ENCODE measurements at places on chromosomes 7 and 10.
A peak's percentile ranks its signal among the peaks of the same experiment; 100 is the strongest.

DNA sequence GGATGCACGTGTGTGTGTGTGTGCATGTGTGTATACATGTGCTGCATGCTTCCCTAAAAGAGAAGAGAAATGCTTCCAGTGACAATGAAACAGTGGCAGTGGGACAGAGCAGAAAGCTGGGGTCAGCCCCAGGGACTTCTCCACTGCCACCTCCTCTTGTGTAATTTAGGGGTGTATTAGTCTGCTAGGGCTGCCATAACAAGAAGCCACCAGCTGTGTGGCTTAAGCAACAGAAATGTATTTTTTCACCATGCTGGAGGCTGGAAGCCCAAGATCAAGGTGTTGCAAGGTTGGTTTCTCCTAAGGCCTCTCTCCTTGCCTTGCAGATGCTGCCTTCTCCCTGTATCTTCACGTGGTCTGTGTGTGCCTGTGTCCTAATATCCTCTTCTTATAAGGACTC is 190.5 kb downstream of the CXCL12 start:
- DNase-seq = no peak

GRCh38 chr10:75712242-75712880 is 280.9 kb downstream of the LRMDA start:
- DNase-seq = peak; percentile 26

DNA sequence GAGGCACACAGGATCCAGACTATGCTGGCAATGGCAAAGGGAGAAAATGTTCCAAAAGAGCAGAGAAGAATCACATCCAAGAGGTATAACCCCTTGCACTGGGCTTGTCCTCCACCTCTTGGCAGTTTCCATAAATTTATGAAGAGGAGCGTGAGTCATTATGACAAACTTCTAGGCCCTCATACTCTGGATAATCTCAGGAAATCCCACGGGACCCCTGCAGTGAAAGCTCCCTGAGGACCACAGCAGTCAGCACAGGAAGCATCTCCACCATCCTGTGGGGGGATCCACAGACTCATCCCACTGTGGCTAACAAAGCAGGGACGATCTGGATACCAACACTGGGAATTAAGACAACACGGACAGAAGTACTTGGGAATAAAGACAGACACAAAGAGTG is 30.3 kb upstream of the GPAM start:
- DNase-seq = no peak

GRCh38 chr7:4470246-4470645 is 211.8 kb upstream of the FOXK1 start:
- DNase-seq = no peak

DNA sequence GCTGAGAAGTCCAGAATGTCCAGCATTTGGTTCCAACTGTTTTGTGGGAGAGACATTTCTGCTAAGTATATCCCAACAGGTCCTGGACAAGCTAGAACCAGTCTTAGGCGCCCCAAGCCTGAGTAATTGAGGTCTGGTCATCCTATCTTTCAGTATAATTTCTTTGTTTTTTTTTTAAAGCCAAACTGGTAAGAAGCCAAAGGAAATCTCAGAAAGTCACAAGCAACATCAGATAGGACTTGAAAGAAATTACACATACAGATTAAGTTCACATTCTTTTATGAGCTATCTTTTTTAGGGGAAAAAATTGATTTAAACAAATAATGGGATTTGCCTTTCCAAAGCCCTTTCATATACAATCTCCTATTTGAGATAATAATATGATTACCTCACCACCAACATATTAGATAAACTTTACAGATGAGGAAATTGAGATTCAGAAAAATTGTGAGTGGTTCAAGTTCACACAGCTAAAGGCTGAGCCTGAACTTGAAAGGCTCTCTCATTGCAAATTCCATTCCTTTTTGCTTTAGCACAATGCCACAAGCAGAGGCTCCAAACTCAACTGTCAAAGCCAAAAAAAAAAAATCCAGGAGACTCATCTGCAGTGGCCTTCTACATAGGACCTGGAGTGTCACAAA is 15.0 kb downstream of the PDLIM1 start:
- DNase-seq = no peak

GRCh38 chr10:44993226-44993921 is 7.3 kb upstream of the ZNF22 start:
- DNase-seq = no peak

- DNase-seq = no peak
These were observed 10.1 kb downstream of the ACTR1A start for GRCh38 chr10:102492344-102492939.

DNA sequence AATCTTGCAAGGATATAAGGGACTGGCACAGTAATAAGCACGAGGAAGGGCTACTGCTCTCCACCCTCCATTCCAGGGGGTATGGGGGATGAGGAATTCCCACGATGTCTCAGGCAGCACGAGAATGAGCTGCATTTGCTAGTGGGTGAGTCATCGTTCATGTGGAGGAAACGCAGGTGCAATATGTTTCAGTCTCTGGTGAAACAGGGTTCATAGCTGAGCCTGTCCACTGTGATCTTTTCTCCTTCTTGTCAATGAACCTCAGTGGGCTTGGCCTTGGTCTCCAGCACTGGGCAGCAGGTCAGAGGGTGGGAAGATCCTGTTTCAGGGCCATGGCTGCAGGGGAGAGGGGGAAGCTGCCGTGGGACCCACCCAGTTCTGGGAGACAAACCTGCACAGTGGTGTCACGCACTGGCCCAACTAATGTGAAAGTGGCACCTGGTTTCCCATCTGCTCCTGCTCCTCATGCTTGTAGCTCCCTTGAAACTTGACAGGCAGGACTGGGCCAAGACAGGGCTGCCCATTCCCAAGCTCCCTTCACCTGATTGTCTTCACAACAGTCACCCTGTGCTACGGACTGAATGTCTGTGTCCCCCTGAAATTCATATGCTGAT is 181.9 kb downstream of the USP6NL start:
- DNase-seq = no peak

GRCh38 chr10:24726626-24727025 is 2.9 kb upstream of the ARHGAP21 start:
- DNase-seq = no peak

GRCh38 chr7:75995996-75996395 is 1.6 kb upstream of the TMEM120A start:
- DNase-seq = no peak

DNA sequence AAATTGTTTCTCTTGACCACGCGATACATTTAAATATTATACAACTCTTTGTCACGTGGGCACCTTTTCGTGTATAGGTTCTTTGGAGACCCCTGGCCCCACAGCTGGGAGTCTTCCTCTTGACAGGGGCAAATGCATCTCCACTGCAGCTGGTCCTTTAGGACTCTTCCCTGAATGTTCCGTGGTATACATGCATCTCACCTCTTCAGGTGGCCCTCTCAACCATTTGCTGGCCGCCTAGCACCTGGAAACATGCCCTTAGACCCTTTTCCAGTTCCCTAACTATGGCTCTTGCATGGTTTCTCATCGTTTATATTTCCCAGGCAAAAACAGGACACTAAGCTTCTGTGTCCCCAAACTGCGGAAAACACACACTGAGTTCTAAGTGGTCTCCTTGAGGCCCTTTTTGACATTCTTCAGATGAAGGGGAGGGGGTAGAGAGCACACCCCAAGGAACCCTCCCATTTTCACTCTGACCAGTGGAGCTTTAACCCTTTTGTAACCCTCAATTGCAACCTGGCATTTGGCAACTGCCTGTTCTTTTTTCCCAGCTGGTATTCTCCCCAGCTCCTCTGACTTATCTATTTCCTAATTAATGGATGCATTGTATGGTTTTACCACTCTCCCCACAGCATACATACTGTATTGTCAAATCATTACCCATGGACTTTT is 20.6 kb downstream of the HNRNPA2B1 start:
- DNase-seq = no peak

GRCh38 chr10:74598891-74599566 is 227.4 kb upstream of the KAT6B start:
- no peak for DNase-seq

DNA sequence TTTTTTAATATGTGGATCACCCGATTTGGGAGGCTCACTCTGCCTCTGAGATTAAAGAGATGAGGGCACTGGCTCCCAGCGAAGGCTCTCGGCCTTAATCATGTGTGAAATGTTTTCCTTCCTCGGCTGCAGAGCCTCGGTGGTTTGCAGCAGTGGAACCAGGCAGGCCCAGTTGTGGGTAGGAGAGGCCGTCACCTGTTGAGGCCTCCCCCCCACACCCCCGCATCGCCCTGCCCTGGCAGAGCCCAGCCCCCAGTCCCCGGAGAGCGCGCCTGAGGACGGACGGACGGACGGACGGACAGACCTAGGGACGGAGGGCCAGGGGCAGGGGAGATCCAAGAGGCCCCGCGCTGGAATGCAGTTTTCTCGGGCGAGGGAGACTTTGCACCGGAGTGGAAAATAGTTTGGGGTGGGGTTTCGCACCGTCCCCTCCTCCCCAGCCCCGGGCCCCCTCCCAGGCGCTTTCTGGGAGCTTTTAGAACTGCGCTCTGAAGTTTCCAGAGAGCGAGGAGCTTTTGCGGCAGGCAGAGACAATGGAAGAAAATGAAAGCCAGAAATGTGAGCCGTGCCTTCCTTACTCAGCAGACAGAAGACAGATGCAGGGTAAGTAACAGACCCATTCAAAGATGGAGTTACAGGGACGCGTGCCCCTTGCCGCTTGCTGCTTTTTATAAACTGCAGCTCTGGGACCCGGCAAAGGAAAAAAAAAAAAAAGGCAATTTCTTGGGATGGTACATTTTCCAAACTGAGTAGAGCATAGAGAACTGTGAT is at the start of gene KIAA1217:
KIAA1217 (plus strand) TSS at position 478 of the 771 bp plus-strand sequence; CDS start at position 534, 56 bp downstream.
- no peak for DNase-seq

DNA sequence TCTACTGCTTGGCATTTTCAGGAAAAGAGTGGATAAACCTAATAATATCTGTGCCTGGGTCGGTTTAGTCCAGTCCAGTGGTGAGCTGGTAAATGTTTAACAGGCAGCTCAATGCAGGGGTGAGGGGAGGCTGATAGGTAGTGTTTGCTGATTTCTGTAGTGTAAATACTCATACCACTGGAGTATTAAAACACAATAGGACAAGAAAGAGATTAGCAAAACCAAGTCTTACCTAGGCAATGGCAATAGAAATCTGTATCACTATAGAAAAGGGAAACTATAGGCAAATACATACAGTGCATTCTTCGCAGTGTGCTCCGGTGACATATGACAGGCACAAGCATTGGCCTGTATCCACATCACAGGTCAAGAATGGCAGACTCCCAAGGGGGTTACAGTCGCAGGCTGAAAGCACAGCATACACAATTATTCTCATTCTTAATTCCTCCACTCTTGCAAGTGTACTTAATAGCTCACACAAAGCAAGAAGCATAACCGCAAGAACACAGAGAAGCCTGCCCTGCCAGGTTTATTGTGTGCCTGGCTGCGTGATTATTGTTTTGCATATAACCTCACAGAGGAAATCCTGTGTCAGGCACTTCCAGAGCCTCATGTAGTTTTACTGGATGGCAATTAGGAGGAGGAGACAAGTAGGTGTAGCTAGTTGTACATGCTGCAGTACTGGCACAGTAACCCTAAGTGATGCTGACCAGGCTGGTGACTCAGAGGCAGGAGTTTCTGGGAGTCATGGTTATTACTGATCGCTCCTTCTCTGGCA is 35.0 kb downstream of the LAMB4 start:
- DNase-seq = no peak

- no peak for DNase-seq
These were observed 227.1 kb downstream of the AGMO start for GRCh38 chr7:15334536-15335263.
